CD4-positive, alpha-beta T cell treated with Interleukin-6 at 100 ng/mL for 8 hours (primary cell): ENCODE measurements at places on chromosomes 11 and 22.

- no peak for DNase-seq
Measured at GRCh38 chr22:37496651-37497050, 10.5 kb upstream of the MFNG start.

GRCh38 chr11:15233371-15234165 is 118.8 kb downstream of the INSC start:
- DNase-seq = no peak

DNA sequence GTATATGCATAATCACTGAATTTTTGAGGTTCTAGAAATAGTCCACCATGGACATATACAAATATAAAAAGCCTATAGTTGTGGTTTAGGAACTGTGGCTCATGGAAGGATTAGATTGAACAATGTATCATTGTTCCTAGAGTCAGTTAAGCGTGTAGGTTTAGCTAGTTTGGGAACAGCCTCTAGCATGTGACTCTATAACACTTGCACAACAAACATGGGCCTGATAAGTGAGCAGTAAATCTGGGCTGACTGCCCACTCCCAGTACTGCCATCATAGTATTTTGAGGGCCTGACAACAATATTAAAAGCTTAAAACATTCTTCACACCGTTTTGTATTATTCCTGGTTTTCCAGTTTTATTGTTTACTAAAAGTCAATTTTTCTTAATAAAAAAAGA is 47.0 kb downstream of the YAP1 start:
- no peak for DNase-seq

GRCh38 chr11:64120951-64121569 is 44.9 kb downstream of the MACROD1 start:
- DNase-seq = no peak

- no peak for DNase-seq
Measured at GRCh38 chr22:45254789-45255278, 14.1 kb upstream of the KIAA0930 start.

- no peak for DNase-seq
Measured at GRCh38 chr11:12518606-12519385, 141.4 kb downstream of the PARVA start.

DNA sequence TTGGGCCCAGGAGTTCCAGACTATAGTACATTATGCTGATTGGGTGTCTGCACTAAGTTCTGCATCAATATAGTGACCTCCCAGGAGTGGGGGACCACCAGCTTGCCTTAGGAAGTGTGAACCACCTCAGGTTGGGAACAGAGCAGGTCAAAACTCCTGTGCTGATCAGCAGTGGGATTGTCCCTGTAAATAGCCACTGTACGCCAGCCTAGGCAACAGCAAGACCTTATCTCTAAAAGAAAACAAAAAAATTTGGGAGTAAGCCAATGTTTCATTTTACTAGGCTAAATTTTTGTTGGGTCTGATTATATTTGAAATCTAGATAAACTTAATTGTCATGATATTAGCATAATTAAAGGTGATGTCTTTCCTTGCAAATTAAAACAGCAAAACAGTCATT is 3.4 kb downstream of the DEPDC5 start:
- DNase-seq = no peak

GRCh38 chr22:26082866-26083265 is 86.4 kb upstream of the SEZ6L start:
- no peak for DNase-seq

DNA sequence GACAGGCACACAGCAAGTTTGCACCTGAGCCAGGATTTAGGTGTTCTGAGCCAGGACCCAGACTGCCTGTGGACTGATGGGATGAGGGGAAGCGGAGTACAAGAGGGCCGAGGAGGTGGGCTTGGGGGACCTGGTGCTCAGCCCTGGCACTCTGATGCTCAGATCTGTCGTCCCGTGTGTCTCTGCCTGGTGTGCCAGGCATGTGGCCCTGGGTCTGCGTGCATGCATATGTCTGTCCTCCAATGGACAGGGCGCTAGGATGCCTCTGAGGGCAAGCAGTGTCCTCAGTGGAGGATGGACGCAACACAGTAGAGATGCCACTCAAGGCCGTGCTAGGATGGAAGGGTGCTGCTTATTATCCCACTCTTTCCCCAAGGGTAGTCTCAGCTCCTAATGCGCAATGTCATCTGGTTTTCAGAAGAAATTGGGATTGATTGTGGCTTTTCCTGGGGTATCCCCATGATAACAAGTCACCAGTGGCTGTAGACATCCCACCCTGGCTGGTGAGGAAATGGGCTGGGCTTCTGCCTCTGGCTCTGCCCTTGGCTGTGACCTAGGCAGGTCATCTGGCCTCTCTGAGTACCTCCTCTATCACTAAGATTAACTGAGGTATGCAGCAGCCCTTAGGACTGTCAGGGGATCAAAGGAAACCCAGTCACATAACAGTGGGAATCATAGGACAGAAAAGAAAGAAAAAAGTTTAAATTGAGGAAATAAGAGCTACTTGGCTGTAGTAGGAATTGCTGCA is 35.7 kb upstream of the SUSD2 start:
- DNase-seq = no peak

DNA sequence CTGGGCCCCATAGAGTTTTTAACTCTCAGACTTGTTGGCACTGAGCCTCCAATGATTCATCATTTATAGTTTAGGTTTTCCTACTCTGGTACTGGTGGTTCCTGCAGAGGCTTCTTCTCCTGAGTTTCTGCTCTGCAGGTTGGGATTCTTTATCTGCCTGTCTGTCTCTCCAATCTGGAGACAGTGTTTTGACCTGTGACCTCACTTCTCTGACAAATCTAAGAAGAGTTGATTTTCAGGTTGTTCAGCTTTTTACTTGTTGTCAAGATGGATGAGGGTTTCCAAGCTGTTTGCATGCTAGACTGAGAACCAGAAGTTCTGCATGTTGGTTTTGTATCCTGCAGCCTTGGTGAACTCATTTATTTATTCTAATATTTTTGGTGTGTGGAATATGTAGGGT is 63.9 kb downstream of the JAM3 start:
- DNase-seq = no peak

- no peak for DNase-seq
Measured at GRCh38 chr11:57387289-57388030, 3.0 kb downstream of the PRG2 start.

DNA sequence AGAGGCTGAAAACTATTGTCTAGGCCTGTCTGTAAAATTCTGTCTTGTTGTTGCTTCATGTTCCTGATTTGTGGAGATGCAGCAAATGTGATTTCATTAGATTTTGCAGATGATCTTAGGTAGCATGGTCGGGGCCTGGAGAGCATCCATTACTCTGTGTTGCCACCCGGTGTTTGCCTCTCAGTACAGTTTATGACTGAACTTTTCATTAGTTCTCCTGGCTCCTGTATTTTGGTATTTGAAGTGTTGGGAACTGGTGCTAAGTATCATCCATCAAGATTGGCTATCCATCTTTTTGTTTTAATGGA is 7.7 kb downstream of the YWHAH start:
- no peak for DNase-seq

DNA sequence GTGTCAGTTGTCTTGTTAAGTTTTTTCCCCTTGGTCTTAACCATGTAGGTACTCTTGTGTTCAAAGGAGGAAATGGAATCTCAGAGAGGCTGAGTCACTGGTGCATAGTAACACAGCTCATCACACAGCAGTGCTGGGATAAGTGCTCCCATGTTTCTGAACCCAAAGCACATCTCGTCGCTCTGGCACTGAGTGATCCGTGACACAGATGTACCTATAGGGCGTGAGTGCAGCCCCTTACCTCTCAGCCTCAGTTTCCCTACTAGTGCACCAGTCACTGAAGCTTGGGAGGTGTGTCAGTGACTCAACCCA is 234.0 kb downstream of the ST3GAL4 start:
- DNase-seq = no peak

DNA sequence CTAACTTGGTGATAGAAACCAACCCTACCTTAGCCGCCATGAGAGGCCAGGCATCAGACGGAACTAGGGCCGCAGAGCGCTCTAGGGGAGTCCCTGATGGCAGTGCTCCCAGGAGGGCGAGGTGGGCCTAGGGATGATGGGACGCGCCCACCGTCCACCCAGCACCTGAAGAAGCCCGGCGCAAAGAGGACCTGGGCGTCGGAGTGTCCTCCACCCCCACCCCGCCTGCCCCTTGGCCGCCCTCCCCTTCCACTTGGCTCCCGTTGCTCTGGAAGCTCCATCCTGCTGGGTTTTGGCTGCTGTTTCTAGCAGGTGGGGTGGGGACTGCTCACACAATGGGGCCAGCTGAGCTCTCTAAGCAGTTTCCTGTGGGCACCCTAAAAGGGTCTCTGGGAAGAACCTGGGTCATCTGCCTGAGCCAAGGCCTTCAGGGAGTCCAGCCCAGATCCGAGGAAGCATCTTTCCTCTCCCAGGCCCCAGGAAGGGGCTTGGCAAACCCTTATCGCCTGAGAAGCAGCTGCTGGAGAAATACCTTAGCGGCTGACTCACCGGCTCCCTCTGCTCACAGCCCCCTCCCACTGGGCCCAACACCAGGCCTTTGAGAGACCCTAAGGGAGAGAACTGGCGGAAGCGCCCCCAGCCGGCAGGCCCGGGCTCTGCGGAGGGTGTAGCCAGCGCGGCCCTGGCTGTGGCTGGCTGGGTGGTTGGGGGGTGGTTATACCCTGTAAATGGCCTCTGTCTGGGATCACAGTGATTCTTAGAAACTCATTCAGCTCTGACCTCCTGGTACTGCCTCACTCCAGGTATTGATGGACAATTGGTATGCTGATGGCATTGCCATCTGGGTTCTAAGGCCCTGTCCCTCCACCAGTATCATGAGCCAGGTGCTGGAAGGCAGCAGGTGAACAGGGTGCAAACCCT is 19.3 kb downstream of the CREB3L1 start:
- no peak for DNase-seq

DNA sequence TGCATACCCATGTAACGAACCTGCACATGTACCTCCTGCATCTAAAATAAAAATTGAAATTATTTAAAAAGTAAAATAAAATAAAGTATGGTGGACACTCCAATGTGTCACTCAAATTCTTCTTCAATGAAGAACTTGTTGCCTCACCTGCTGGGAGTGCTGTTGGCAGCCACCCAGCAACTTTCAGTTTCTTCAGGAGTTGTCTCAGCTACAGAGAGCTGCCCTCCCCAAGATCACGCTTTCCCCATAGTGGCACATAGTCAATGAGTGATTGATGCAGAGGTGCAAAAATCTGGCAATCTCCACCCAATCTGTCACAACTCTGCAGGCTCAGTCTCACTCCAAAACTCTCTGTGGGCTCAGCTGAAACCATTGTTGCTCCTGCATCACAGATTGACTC is 92.3 kb upstream of the C11orf87 start:
- DNase-seq = no peak

- DNase-seq = peak; percentile 71
Measured at GRCh38 chr22:38214302-38215056, 12.7 kb downstream of the MAFF start.

- DNase-seq = no peak
Measured at GRCh38 chr11:130120045-130120444, 39.5 kb upstream of the ST14 start.

GRCh38 chr22:40265783-40266182 is 80.5 kb upstream of the ADSL start:
- DNase-seq = no peak

GRCh38 chr11:21602699-21603098 is 590.2 kb upstream of the ANO5 start:
- DNase-seq = no peak

DNA sequence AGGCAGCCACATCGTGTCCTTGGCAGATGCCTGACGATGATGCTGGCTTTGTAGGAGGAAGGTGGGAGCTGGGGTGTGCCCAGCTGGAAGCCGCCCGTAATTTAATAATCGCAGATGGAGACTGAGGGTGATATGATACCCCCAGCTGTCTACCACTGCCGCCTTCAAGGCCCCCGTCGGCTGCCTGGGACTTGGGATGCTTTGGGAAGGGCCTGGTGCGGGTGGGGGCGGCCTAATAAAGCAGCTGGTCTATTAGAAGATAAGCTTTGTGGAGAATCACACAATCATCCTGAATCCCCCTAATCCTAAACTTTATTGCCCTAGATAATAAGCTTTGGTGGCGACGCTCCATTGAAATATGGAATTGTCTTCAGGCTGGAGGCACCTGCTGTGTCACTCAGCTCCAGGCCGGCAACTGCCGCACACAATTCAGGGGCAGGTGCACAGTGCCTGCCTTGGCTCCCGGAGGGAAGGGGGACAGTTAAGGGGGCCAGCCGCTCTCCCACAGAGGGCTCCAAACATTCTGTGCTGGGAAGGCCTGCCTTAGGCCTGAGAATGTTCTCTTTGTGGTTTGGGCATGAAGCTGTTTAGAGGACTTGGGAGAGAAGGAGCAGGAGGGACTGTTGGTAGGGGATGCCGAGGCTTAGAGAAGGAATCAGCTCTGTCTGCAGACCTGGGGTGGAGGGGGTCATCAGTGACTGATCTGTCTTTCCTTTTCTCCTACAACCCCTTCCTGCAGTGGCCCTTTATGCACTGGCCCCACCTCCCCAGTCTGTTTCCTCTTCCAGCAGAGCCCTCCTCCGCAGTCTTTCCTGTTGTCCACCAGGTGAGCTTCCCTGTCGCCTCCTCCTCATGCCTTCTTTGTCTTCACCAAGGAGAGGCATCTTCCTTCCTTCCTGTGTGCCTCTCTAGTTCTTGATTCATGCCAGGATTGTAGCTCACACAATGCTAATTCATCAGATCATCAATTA is 65.3 kb downstream of the ARL14EP start:
- no peak for DNase-seq

DNA sequence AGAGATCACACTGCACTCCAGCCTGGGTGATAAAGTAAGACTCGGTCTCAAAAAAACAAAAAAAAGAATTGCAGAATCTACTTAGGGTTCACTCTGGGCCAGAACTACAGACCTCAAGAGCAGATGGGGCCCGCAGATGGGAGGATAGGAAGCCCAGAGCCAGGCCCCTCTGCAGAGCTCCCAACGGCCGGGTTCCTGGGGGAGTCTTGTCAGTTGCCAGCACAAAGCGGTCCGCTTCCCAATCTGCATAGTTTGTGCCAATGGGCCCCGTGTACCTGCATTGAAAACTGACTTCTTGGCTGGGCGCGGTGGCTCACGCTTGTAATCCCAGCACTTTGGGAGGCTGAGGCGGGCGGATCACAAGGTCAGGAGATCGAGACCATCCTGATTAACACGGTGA is 1.7 kb upstream of the CHID1 start:
- DNase-seq = no peak

DNA sequence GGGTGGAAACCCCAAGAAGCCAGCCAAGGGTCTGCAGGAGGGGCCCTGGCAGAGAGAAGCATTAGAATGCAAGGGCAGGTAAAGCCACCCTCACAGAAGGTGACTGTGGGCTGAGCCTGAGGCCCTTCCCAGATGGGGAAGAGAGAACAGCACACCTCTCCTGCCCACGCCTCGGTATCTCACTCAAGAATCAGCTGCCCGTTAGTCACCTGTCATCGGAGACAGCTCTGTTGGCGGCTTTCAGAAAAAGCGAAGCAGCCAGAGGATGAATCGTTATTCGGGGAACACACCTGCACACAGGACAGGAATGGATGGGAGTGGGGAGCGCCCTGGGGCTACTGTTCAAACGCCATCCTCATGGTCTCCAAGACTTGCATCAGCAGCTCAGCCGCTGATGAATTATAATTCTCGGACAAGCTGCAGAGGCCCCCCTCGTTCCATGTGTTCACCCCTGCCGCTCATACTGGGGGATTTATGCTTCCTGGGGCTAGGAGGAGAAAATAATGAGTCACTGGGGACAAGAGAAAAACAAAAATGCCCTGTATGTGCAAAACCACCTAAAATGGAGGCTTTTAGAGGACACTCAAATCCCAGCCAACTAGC is 21.6 kb upstream of the TMA7B start:
- no peak for DNase-seq

GRCh38 chr11:110298301-110298765 is 1.9 kb upstream of the RDX start:
- no peak for DNase-seq

- no peak for DNase-seq
Measured at GRCh38 chr22:19723983-19724827, 866 bp downstream of the GP1BB start.
